AG20443 (cell line): ENCODE measurements at places on chromosomes 7 and 10.

GRCh38 chr10:130484468-130485180 is 348.4 kb downstream of the GLRX3 start:
- no peak for DNase-seq

DNA sequence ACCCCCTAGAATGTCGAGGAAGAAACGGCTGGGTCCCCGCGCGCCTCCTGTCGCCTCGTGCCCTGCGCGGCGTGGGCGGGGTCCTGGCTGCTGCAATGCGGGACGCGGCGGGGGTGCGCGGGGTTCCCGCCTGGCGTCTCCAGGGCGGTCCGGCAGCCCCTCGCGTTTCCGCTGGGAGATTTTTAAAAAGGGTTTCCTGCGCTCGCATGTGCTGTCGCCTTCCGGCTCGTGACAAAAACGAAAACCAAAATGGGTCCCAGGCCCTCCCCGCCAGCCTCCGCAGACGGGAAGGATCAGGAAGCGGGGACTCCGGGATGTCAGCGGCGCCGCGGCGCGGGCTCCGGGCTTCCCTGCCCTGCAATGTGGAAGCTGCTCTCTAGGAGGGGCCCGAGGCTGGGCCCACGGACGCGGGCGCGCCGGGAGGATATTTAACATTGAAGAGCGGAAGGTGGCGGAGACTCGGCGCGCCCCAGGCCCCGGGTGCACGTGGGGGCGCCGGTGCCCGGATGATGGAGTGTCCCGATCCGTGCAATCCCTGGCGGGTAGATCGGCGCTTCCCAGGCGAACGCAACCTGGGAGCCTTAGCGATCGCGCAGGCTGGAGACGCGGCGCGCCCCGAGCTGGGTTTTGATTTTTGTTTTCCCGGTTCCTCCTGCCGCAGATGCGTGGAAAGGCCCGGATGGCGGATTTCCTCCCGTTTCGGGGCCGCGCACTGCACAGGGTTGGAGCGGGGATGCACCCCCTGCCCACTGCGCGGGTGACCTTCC is 1.0 kb downstream of the PFKP start:
- DNase-seq = peak; percentile 75

GRCh38 chr7:45216181-45216580 is 58.6 kb downstream of the RAMP3 start:
- no peak for DNase-seq

DNA sequence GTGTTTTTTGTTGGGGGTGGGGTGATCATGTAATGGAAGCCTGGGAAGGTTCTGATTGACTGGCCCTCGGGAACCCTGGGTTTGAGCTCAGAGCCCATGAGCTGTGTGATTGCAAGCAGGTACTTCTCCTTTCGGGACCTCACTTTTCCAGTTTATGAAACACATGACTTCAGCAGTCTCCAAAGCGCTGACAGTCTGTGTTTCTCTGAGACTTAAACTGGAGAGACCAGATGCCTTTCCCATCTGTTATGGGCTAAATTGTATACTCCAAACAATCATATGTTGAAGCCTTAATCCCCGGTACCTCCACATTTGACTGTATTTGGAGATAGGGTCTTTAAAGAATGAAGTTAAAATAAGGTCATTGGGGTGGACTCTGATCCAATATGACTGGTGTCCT is 493.6 kb downstream of the GALNT17 start:
- DNase-seq = no peak

- peak; percentile 56 for DNase-seq
Observed at GRCh38 chr10:75407713-75408508, 6.3 kb upstream of the ZNF503 start.

DNA sequence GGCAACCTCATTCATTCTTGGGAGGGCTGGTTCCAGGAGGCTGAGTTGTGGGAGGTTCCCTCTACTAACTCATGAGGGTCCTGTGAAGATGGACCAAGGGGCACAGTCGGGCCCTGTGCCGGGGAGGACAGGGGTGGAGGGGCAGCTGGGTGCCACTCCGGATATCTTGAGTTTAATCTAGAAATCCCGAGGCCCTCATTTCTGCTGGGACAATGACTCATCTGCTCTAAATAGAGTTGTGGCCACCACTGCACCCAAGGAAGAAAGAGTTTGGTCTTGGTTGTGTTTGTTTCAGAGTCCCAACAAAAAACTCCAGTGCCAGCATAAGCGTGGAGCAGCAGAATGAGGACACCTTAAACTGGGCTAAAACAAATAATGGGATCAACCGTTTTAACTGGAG is 82.4 kb downstream of the EBF3 start:
- no peak for DNase-seq

DNA sequence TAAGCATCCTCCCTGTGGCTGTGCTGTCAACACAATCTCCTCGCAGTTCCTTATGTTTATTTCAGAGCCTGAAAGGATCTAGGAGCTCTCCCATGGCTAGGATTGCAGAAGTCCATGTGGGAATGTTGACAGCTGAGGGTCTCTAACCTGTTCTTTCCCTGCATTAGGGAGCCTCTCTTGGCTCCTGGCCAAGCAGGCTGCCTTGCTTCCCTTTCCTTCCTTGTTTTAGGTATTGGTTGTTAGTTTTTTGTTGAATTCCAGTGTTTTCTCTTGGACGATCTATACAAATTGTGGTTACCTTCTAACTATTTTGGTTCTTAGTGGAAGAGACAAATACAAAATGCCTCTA is 171.8 kb downstream of the MLLT10 start:
- DNase-seq = peak; percentile 6

DNA sequence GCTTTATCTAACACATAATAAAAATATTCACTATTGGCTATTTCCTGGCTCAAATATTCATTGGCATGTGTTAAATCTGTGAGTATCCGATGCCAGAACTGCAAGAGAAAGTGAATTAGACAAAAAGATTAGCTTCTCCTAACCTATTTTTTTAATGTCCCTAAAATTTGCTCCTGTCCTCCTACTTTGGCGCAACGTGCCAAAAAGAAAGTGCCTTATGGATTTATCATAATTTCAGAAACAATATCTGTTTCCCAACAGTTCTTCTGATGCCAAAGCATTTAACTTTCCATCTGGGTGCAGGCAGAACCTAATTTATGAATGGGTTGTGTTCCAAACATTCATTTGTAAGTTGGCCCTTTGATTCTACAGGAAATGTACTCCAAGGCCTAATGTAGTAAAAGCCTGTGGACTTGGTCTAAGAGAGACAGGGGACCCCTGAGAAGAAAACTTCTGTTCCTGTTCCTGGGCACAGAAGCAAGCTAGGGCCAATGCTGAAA is 15.4 kb downstream of the PIP4K2A start:
- DNase-seq = no peak

- peak; percentile 77 for DNase-seq
Observed at GRCh38 chr7:80883154-80884025, 35.5 kb downstream of the SEMA3C start.

- DNase-seq = no peak
Observed at GRCh38 chr7:6675807-6676405, 30.8 kb downstream of the ZNF12 start.

- DNase-seq = no peak
Observed at GRCh38 chr10:55979203-55979602, 381.9 kb downstream of the ZWINT start.

DNA sequence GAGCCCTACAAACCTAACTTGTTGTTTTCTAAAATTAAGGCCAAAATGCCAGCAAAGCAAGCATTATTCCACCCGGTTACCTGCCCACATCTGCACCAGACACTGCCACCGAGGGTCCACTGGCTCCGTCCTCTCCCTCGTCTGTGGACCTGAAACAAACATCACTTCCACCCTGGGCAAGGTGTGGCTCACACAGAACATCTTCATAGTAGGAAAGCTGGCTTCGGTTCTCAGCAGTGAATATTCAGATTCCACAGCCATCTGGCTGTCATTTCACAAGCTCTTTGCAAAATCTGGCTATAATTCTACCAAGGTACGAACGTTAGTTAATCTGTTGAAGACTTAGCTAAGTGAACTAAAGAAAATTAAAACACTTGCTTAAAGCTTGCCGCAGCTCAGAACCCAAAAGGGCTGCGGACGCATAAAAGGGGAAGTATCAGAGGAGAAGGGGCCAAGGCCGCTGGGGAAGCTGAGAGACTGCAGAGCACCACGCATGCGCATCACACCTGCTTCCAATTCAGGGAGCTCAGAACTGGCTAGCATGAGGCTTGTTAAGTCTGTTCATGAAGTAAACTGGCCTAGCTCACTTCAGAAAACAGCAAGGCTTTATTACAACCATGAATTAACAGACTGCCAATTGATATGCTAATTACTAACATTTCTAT is 46.1 kb downstream of the PTPRN2 start:
- no peak for DNase-seq

GRCh38 chr10:12617191-12618175 is 268.1 kb downstream of the CAMK1D start:
- DNase-seq = no peak

DNA sequence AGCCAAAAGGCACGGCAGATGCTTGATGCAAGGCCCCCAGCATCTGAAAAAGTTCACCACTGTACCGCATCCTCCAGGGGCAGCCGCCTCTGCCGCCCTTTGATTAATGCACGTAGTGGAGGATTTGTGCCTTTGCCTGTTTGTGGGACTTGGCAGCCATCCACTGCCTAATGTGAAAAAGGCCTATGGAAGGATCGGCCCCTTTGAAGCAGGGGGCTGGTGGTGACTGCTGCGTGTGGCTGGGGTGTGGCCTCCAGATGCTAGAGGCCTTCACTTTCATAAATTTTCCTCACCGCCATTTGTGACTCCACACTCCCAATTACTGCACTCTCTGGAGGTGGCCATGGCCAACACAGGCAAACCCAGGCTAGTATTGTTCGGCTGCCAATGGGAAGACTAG is 226.0 kb downstream of the BMPER start:
- DNase-seq = peak; percentile 14

GRCh38 chr10:87650838-87651589 is 8.7 kb upstream of the PAPSS2 start:
- no peak for DNase-seq

GRCh38 chr7:74032191-74032490 is 4.2 kb downstream of the ELN start:
- peak; percentile 91 for DNase-seq

- no peak for DNase-seq
Observed at GRCh38 chr10:5142199-5142598, 42.8 kb downstream of the AKR1C8 start.

GRCh38 chr7:18671176-18671575 is 175.6 kb downstream of the HDAC9 start:
- no peak for DNase-seq

- DNase-seq = peak; percentile 46
Observed at GRCh38 chr7:142438235-142438922, 180.5 kb upstream of the PRSS58 start.

GRCh38 chr10:114547514-114547913 is 110.6 kb downstream of the ABLIM1 start:
- DNase-seq = no peak

DNA sequence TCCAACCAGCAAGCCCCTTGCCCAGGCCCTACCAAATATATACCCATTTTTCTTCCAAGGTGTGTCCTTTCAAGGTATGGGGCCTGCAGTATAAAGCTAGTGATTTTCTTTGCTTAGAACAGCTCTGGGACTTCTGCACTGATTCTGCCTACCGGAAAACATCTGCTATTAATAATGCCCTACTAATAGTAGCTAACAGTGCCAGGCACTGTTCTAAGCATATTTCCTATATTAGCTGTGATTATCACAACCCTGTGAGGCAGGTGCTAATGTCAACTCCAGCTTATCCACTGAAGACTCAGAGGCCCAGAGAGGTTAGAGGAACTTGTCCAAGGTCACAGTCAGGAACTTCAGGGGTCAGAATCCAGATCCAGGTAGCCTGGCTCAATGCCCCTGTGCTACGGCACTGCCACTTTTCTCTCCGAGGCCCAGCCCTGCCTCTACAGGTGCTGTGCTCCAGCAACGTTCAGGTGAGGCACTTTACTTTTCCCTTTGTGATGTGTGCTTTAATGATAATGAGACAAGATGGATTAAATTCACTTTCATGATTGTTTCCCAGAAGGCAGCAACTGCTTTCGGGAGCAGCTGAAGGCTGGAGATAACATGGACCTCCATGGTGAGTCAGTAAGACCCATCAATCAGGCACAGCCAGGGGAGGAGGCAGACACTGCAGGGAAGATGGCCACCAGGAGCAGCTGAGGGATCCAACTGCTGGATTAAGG is 26.7 kb downstream of the TAS2R41 start:
- DNase-seq = no peak

- peak; percentile 10 for DNase-seq
Observed at GRCh38 chr10:74244097-74244685, 93.2 kb downstream of the ADK start.

GRCh38 chr10:1368842-1369171 is 312.6 kb downstream of the WDR37 start:
- no peak for DNase-seq

DNA sequence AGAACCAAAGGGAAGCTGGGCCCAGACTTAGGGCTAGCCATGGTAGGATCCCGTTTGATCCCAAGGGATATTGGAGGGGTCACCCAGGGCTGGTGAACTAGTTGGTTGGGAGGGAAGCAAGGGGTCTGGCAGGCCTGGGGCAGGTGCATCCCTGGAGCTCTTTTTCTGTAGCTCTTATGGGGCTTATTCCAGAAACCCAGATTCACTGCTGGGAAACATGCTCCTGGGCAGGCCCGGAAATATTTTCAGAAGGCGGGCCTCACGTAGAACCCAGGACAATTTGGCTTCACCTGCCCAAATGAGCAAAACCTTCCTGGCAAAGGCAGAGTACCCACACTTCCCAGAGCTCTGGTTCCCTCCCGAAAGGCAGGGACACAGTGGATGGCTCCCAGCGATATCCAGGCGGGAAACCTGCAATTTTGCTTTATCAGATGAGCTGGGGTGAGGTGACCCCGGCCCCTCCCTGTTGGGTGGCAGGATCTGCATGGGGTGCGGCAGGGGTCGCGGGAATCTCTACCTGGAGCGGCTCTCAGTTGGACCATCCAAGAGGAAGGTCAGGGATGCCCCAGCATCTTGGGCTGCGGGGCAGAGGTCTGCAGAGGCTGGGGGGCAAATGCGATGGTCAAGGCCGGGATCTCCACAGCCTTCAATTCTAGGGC is 533.9 kb downstream of the TCERG1L start:
- DNase-seq = no peak

- no peak for DNase-seq
Observed at GRCh38 chr7:52925332-52925731, 110.1 kb upstream of the POM121L12 start.
